Mesenchymal stem cell (in vitro differentiated cells and primary cell): ENCODE measurements at places on chromosomes 11 and 22.

DNA sequence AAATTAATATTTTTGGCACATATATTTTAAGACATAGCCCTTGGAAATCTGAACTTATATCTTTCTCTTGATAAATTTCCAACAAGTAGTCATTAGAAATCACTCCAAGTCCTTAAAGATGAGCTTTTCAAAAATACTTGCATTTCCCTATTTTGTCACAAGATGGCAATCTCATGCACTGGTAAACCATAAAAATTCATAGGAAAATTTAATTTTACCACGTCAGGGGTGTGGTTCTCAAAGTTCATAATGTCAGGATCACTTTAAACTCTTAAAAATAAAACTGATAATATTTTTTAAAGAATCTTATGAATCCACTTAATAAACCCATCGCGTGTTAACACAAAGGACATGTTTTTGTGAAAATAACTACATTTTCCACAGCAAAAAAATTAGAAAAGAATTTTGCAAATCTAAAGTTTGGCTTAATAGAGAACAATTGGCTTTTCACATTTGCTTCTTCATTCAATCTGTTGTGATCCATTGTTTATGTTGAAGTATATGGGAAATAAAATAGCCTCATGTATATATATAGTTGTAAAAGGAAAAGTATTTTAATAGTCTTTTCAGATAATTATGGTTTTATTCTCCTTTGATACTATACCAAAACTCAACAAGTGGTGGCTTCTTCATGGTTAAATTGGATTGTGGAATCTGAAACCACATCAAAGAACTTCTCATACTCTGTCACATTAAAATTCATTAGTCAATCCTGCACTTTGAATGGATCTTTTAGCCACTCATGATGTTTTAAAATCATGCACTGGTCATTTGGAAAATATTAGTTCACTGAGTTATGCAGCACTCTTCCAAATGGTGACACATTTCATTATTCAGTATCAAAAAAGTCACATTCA, 169.1 kb downstream of the CADM1 start:
- no peak overlapping the region for H3K4me3 ChIP-seq
- H3K4me1 ChIP-seq = peaks cover 2% of the 10 kb centered on the region
- DNase-seq = peak; percentile 39

DNA sequence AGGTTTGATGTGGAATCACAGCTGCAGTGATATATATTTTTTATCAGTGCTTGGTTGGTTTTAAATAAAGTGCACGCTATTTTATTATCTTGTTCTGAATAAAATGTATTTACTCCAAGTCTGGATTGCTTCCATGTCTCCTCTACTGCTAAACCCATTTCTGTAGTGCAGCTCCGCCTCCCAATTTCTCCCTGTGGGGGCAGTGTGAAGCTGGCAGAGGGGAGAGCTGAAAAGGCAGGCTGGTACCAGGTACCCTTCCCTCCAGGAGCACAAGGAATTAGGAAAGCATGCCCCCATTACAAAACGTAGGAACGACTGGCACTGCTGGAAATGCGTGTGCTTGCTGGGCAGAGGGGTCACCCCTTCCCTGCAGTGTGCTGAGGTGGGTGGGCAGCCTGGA, 934 bp upstream of the TMEM132A start:
- H3K4me1 ChIP-seq = peaks cover 29% of the 10 kb centered on the region
- DNase-seq = no peak
- H3K27me3 ChIP-seq = no peaks in the 10 kb centered on the region
- peaks cover 36% of the 10 kb centered on the region for H3K36me3 ChIP-seq
- no peak overlapping the region for H3K27ac ChIP-seq
- H3K4me3 ChIP-seq = no peak overlapping the region

DNA sequence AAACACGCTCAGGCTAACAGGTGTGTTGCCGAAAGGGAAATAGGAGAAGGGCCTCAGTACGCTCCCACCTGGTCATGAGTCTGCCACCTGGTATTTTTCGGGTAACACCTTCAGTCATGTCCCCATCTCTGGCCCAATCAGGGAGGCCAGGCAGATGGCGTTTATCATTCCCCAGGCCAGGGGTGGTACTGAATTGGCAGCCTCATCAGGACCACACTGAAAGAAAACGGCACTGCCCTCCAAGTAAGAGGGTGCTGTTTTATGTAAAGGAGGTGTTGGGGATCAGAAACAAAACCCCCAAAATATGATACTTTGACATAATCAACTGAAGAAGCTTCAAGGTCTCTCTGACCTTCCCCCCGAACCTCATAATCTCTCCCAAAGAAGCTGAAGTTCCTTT, 58.9 kb downstream of the RCN1 start:
- H3K27me3 ChIP-seq = peaks cover 31% of the 10 kb centered on the region
- H3K4me3 ChIP-seq = no peak overlapping the region
- H3K4me1 ChIP-seq = no peaks in the 10 kb centered on the region
- DNase-seq = no peak

DNA sequence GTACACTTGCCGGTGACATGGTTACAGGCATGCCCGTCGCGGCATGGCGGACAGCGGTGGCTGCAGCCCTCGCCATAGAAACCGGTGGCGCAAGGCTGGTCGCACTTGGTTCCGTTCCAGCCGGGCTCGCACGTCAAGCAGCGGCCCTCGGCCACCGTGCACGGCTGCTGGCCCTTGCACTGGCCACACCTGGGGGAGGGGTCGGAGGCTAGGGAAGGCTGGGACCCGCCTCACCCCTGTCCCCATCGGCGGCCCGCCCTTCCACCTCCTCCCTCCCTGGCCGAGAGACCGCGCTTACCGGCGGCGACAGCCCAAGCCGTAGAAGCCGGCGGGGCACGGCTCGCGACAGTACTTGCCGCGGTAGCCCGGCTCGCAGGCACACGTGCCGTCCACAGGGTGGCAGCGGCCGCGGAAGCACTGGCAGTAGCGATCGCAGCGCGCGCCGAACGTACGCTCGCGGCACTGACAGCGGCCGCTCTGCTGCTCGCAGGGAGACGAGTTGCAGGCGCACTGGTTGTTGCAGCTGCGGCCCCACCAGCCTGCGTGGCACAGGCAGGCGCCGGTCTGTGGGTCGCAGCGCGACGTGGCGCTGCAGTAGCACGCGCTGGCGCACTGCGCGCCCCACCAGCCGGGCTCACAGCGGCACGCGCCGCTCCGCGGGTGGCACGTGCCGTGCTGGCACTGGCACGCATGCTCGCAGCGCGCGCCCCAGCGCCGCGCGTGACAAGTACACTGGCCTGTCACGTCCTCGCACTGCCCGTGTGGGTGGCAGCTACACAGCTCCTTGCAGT, 6.7 kb downstream of the SCARF2 start:
- H3K27me3 ChIP-seq = no peaks in the 10 kb centered on the region
- peaks cover 63% of the 10 kb centered on the region for H3K36me3 ChIP-seq
- H3K4me1 ChIP-seq = peaks cover 26% of the 10 kb centered on the region
- no peak overlapping the region for H3K27ac ChIP-seq
- no peak overlapping the region for H3K4me3 ChIP-seq

GRCh38 chr22:42414021-42414420, 18.2 kb downstream of the NFAM1 start:
- H3K27me3 ChIP-seq = peaks cover 25% of the 10 kb centered on the region
- DNase-seq = no peak
- no peaks in the 10 kb centered on the region for H3K36me3 ChIP-seq

- no peaks in the 10 kb centered on the region for H3K27me3 ChIP-seq
- DNase-seq = no peak
- peaks cover 4% of the 10 kb centered on the region for H3K36me3 ChIP-seq
Observed at GRCh38 chr22:46596819-46597218, 23.4 kb upstream of the GRAMD4 start.

- H3K27ac ChIP-seq = no peak overlapping the region
- H3K36me3 ChIP-seq = peaks cover 4% of the 10 kb centered on the region
- H3K27me3 ChIP-seq = no peaks in the 10 kb centered on the region
- H3K4me1 ChIP-seq = peaks cover 26% of the 10 kb centered on the region
- no peak for DNase-seq
Observed at GRCh38 chr22:33303099-33303498, 244.9 kb upstream of the SYN3 start.

DNA sequence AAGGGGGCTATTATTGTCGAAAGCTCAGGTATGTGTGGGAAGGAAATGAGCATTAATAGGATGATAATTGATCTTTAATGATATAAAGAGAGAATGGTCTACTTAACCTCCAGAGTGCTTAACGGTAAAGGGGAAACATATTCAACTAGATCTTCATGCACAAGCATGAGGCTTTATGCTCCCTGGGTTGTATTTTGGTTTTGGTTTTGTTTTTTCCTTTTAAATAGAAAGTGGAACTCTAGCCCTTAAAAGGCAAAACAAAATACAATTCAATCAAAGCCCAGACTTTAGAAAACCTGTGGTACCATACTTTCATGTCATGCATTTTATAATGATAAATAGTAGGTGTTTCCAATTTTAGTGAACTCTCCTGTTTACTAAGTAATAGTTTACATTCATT, 622.7 kb downstream of the METTL15 start:
- no peak for DNase-seq
- no peaks in the 10 kb centered on the region for H3K4me1 ChIP-seq
- no peaks in the 10 kb centered on the region for H3K36me3 ChIP-seq
- H3K27me3 ChIP-seq = no peaks in the 10 kb centered on the region
- H3K27ac ChIP-seq = no peak overlapping the region
- H3K4me3 ChIP-seq = no peak overlapping the region

DNA sequence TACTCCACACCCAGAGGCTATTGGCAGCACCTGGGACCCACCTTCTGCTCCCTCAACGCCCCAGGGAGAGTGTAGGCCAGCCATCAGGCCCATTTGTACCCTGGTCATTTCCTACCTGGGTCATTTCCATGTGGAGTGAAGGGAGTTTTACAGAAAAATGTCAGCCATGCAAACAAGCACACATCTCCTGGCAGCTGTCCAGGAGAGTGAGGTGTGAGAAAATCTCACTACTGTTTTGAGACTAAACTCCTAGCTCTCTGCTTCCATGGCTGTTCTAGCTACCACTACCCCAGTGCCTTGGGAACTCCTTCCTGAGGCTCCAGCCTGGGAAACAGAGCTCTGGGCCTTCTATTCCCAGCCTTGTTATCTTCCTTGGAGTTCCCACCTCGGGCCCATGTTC, 2.8 kb upstream of the TMPRSS13 start:
- no peak overlapping the region for H3K4me3 ChIP-seq
- DNase-seq = no peak
- H3K4me1 ChIP-seq = peaks cover 9% of the 10 kb centered on the region
- H3K27me3 ChIP-seq = peaks cover 21% of the 10 kb centered on the region
- H3K36me3 ChIP-seq = no peaks in the 10 kb centered on the region

GRCh38 chr11:12741671-12742216, 67.5 kb downstream of the TEAD1 start:
- no peak overlapping the region for H3K4me3 ChIP-seq
- no peak for DNase-seq
- no peaks in the 10 kb centered on the region for H3K27me3 ChIP-seq

DNA sequence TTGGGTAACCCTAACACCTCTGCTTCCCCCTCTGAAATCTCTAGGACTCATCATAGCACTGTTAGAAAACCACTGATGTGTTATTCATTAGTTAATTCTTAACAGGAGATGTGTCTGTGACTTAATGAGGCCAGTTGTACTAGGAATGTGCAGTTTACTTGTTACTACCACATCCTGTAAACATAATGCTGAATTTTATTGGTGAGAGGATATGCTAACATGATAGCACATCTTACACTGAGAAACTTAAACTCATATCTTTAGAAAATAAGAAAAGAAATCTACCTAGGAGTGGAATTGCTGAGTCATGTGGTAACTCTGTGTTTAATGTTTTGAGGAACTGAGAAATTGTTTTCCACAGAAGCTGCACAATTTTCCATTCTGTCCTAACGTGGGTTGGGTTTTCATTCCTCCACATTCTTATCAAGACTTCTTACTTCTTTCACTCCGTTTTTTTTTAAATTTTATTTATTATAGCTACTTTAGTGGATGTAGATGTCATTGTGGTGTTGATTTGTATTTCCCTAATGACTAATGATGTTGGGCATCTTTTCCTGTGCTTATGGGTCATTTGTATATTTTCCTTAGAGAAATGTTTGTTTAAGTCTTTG, 33.7 kb downstream of the RNF121 start:
- H3K27ac ChIP-seq = peak overlapping the region; percentile 84
- H3K27me3 ChIP-seq = no peaks in the 10 kb centered on the region
- H3K4me1 ChIP-seq = peaks cover 21% of the 10 kb centered on the region
- peaks cover 12% of the 10 kb centered on the region for H3K36me3 ChIP-seq
- no peak overlapping the region for H3K4me3 ChIP-seq
- peak; percentile 79 for DNase-seq

DNA sequence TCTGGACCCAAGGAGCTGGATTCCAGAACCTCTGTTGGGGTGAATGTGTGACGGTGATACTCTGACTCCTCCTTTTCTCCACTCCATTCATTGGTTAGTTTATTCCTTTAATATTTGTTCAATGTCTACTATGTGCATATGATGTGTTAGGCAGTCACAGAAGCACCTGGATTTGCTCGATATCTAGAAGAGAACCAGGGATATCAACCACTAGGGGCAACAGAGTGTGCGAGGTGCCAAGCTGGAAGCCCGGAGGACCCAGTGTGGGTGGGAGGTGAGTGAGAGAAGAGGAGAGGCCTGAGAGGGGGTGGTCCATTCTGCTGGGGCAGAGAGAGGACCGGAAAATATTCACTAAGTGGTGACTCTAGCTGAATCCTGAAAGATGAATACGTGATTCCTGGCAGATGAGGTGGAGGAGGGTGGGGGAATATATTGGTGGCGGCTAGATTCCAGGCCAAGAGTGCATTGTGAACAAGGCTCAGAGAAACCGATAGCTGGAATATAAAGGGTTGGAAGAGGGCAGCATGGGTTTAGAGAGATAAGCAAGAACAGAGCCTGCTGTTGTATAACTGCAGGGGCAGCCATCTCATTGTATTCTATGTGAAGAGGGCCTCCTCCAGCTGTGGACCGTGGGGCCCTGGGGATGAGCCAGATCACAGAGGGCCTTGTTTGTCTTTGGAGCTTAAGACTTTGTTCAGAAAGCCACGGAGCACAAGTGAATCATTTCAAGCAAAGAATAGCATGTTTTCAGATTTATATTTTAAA, 6.9 kb upstream of the TIMP3 start:
- DNase-seq = no peak
- no peak overlapping the region for H3K4me3 ChIP-seq
- H3K27me3 ChIP-seq = no peaks in the 10 kb centered on the region
- peaks cover 3% of the 10 kb centered on the region for H3K4me1 ChIP-seq
- no peak overlapping the region for H3K27ac ChIP-seq

- no peak overlapping the region for H3K4me3 ChIP-seq
- no peaks in the 10 kb centered on the region for H3K4me1 ChIP-seq
- H3K36me3 ChIP-seq = no peaks in the 10 kb centered on the region
- no peak for DNase-seq
- no peak overlapping the region for H3K27ac ChIP-seq
Observed at GRCh38 chr22:22702237-22703202, 58.1 kb downstream of the GGTLC2 start.

DNA sequence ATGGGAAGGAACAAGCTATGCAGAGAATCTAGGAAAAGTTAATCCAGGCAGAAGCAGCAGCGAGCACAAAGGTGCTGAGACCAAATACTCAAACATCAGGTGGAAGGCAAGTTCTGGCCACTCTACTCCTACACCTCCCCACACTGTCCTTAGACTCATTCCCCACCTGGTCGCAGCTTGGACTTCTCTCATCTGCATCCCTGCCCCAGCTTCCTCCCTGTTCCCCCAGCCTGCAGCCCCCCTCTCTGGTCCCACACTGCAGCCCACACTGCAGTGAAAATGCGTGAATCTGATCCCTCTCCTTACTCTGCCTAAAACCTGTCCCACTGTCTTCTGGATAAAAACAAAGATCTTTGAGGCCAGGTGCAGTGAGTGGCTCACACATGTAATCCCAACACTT, 9.1 kb downstream of the TPBGL start:
- no peak for DNase-seq
- H3K27me3 ChIP-seq = peaks cover 45% of the 10 kb centered on the region
- H3K4me3 ChIP-seq = no peak overlapping the region
- H3K36me3 ChIP-seq = no peaks in the 10 kb centered on the region

GRCh38 chr11:57310630-57311086, 14.1 kb downstream of the TNKS1BP1 start:
- H3K4me3 ChIP-seq = peak overlapping the region; percentile 67
- H3K27ac ChIP-seq = peak overlapping the region; percentile 79
- H3K4me1 ChIP-seq = peaks cover 61% of the 10 kb centered on the region
- H3K36me3 ChIP-seq = peaks cover 82% of the 10 kb centered on the region
